ENCODE measurements at places on chromosomes 13 and 19.

GRCh38 chr13:30037306-30037705, 186.9 kb upstream of the UBL3 start:
- no peak for DNase-seq

- no peak for DNase-seq
Observed at GRCh38 chr13:114157869-114158495, 21.1 kb upstream of the CFAP97D2 start.

DNA sequence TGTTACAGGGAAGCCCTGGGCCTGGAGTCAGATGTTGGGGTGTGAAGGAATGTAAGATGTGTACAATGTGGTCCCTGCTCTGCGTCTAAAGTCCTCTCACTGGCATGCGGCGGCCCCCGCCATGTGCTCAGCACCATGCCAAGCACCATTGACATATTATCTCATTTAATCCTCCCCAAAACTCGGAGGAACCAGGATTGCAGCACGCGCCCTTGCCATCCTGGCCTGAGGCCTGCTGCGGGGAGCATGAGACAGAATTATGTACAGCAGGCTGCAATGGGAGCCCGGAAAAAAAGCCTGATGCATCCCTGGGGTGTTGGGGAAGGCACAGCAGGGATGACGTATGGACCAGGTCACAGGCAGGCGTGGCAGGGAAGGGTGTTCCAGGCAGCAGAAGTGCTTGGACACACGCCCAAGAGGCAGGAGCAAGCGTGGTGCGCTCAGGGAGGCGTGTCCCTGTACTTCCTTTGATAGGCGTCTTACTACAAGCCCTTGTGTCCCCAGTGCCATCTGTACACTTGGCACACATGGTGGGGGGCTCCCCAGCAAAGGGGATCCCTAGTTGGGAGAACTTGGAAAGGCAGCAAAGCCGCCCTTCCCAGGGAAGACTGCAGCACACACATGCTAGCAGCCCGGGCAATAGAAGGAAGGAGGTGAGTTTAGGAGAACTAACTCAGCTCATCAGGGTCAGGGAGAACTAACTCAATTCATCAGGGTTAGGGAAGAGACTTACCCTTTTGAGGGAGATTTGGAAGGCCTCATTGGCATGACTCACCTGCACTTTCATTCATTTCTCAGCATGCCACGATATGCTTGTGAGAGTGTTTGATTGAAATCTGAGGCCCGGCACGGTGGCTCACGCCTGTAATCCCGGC, 3.4 kb downstream of the EVI5L start:
- DNase-seq: no peak

DNA sequence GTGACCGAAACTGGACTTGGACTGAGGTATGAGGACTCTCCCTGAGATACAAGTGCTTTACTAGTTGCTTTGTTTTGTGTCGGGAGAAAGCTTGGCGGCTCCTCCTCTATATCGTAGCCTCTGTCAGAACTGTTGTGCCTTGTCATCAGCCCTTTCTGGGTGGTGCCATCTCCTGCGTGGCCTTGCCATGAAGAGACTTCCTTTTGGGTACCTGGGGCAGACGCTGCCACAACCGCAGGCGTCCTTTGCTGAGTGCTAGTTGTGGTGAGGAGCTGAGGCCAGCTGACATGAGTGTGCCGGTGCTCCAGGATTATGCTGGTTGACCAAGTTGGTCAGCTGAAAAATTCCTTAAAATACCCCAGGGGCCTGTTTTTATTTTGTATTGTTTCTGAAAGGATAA, 124.5 kb downstream of the AKAP11 start:
- DNase-seq: peak; percentile 88

DNA sequence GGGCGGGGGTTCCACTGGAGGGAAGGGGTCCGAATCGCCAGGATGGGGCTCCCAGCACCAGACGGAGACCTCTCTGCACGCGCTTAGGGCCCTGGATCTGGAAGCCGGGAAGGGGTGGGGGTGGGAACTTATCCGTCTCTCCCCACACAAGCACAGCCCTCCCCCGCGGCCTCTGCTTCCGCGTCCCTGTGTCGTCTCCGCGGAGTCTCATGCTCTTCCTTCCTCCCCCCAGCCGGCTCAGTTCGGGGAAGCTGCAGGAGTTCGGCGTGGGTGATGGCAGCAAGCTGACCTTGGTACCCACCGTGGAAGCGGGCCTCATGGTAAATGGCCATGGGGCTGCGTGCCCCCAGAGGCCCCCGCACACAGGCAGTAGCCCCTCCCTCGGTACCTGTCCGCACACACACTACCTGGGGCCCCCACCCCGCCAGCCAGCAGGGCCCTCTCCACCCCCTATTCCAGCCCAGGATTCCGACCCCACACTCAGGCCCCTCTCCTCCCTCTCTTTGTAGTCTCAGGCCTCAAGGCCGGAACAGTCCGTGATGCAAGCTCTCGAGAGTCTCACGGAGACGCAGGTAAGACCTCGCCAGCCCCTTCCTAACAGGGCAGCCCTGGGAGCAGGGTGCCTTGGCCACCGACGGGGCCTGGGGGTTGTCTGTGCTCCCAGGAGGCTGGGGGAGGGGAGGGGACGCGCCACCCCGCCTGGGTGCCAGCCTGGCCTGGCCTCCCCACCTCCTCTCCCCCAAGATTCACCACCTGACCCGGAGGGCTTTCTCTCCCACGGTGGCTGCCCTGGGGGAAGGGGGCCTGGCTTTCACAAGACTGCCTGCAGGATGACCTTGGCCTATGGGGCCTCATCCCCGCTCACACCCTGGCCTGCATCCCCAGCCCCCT, 3.2 kb downstream of the MIDN start:
- DNase-seq: peak; percentile 83

- DNase-seq: no peak
Observed at GRCh38 chr13:51806566-51806965, 2.6 kb upstream of the DHRS12 start.

DNA sequence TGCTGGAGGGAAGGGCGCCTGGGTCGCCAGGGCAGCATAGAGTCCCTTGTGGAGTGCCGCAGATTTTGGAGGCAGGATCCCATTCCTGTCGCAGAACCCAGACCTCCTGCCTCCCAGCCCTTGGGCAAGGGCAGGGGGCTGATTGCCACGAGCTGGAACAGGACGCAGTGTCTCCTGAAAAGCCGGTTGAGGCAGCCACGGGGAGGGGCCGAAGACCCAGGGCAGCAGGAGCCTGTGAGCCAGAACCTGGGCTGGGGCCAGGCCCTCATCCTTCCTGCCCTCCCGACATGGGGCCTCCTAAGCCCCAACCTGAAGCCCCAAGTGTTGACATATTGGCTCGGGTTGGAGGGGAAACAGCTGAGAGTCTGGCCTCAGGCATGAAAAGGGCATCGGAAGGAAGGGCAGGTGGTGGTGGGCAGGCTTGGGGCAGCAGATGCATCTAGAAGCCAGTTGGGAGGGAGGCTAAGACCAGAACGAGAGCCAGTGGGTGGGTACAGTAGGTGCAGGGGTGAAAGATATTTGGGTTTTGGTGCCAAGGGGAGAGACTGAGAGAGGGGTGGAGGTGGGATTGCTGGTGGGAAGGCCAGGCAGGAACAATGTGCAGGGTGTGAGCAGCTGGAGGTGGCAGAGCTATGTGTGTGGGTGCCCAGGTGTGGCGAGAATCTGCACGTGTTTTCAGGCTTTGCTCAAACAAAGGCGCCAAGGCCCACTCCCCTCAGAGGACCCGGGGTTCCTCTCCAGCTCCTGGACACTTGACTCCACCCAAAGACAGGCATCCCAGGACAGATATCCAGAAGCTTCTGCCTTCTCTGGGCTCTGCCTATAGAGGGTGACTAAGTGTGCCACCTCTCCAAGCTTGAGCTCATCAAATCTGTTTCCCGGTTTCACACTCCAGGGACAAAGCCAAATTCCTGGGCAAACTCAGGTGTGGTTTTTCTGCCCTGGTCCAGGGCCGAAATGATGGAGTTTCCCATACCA, 1.4 kb upstream of the SBSN start:
- DNase-seq: no peak

GRCh38 chr13:41231786-41232185, 31.6 kb downstream of the MTRF1 start:
- no peak for DNase-seq

DNA sequence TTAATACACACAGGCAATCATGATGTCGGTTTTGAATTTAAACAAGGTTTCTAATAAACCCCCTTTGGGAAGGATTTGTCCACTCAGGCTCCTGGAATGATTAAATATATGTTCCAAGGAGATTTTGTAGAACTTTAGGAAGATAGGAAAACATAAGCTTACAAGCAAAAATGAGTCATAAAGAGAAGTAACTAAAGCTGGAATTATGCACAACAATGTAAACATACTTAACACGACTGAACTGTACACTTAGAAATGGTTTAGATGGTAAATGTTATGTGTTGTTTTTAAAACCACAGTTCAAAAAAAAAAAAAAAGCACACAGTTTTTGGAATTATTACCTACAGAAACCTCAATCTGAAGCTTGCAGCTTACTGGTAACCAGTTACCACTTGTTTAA, 304.4 kb downstream of the NALCN start:
- DNase-seq: no peak

- DNase-seq: peak; percentile 47
Observed at GRCh38 chr19:48964205-48965039, 687 bp upstream of the FTL start.

DNA sequence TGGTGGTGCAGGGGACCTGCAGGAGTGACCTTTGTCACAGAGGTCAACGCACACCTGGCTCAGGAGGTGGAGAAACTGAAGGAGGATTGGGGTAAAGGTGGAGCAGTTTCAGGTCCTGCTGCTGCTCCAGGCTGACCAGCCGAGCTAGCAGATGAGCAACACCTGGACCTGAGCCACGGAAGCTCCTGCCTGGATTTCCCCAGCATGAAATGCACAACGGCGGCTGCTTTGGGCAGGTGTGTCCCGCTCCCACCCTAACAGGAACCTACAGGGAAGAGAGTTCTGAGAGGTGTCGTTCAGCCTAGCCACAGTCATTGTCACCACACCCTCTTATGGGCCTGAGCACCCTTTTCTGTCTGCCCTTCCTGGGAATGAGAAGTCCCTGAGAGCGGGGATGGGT, 15.7 kb upstream of the CD177 start:
- no peak for DNase-seq

DNA sequence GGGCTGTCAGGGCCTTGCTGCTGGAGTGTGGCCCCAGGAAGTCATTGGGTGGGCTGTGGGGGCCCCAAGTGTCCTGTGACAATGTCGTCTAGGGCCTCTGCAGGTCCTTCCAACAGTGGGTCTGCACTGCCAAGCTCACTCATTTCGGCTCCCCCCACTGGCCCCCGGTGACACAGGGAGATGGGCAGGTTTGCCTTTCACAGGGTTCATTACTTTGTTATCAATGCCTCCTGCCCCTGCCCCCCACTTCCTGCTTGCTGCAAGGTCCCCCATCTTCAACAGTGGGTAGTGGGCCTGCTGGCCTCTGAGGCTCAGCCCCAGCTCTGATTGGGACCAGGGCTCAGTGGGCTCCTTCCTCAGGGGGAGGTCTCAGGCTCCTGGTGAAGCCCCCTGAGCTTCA, 149.8 kb downstream of the URI1 start:
- DNase-seq: no peak

DNA sequence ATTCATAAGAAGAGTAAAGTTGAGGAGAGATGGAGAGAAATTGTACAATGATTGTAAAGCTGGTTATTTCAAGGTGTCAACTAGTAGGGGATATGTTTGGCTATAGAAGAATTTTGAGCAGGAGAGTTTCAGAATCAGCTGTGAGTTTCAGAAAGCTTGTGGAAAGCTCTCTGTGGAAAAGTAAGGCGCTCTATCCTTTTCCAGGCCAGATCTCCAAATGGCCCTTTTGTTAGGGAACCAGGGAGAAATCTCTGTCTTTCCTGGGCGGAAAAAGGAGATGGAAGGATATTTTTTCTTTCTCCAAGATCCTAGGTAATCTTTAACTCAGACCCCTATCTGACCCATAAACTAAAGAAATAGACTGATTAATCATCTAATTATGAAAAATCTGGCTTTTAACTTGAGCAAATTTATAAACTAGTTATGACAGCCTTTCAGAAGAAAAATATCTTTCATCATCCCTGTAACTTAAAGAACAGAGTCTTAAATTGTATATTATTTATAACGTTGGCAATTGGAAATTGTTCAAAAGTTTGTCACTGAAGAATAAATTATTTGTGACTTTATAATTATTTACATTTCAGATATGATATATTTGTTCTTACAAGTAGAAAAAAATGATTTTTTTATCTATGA, 34.5 kb downstream of the SPRY2 start:
- DNase-seq: no peak

DNA sequence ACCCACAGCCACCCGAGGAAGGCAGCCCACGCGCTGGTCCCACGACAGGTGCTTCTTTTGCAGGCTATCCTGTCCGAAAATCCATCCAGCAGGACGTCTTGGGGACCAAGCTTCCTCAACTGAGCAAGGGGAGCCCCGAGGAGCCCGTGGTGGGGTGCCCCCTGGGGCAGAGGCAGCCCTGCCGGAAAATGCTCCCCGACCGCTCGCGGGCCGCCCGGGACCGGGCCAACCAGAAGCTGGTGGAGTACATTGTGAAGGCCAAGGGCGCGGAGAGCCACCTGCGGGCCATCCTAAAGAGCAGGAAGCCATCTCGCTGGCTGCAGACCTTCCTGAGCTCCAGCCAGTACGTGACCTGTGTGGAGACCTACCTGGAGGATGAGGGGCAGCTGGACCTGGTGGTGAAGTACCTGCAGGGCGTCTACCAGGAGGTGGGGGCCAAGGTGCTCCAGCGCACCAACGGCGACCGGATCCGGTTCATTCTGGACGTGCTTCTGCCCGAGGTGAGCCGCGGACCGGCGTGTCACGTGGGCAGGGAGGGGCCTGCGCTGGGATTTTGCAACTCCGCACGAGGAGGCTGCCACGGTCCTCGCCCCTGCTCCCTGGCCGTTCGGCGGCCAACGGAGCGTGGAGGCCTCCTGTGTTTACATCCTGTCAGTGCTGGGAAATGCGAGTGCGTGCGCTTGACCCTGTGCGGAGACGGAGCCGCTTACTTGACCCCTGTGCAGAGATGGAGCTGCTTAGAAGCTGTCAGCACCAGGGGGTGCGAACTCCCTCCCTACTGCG, 12.9 kb upstream of the NDUFS7 start:
- DNase-seq: no peak

GRCh38 chr19:44845286-44845611, 848 bp upstream of the NECTIN2 start:
- DNase-seq: no peak

DNA sequence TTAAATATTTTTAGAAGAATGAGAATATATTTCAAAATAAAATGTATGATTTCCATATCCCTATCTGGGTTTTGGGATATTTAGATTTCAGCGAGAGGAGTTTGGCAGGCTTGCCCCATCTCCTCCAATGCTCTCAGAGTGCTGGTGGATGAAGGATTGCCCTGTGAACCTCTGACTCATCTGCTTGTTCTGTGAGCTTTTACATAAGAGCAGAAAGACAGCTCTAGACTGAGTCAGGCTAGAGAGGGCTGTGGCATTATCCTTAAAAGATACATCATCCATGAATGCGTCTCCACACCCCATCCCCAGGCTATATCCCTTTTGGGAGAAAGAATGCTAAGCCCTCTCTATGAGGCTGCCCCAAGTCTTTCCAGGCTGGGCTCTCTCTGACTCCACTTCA, 190.6 kb downstream of the TUBA3C start:
- DNase-seq: no peak

- DNase-seq: no peak
Observed at GRCh38 chr19:43460362-43461016, 4.9 kb downstream of the LYPD3 start.

GRCh38 chr19:31314849-31315629, 34.2 kb downstream of the TSHZ3 start:
- DNase-seq: no peak

All from activated CD8-positive, alpha-beta memory T cell treated with anti-CD3 and anti-CD28 coated beads, Interleukin-2, amount 10 ng/mL, durations not matched to agents 7 days and 5 days (primary cell).